ENCODE measurements at places on chromosomes 1 and 21.

DNA sequence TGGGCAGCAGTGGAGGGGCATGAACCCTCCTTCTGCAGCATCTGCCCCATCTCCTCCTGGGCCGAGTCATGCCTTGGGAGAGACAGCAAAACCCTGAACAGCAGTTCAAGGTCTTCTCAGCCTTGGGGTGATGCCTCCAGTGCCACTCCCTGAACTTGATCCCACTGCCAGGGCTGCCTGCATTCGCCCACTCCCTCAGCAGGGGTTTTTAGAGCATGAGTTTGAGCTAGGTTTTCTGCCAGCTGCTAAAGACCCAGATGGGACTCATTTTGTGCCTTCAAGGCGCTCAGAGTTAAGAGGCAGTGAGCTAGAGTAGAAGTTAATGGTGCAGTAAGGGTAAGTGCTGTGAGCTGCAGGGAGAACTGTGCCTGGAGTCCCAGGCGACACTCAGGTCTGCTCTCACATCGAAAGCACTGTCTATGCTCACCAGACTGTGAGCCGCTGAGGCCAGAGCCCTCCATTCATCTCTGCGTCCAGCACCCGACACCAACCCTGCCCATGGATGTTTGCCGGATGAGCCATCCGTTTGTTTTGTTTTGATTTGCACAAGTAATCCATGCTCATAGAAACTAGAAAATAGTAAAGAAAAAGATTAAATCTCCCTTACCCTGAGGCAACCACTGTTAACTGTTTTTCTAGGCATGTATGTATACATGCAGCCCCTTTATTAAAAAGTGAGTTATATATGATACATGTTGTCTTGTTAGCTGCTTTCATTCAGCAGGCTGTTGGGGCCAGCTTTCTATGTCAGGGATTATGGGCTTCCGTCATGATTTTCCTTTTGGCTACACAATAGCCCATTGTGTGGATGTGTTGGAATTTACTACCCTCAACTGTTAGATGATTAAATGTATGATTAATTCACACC, 67.8 kb downstream of the VPS26C start:
- no peak for DNase-seq

DNA sequence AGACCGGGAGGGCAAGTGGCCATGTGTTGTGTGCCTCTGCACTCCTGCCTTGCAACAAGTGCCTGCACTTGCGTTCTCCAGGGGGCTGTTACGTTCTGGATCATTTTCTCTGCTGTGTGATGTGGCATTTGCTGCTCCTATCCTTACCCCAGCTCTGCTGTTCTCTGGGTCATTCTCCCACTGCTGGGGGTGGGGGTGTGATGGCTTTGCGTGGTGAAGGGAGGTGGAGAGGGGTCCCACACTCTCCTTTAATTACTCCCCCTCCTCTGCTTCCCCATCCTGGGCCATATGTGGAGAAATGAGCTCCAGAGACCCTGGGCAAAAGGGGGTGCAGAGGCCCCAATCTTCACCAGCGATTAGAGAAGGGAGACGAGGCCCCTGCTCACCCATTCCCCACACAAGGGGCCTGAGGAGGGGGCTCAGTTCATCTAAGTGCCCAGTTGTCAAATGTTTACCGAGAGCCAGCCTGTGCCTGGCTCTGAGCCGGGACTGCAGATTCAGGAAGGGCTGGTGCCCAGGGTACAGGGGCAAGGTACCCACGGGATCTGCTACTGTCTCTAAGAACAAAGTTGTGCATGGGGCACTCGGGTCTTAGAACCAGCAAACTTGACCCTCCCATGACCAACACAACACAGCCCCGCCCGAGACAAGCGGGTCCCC, 355.4 kb downstream of the PTPRU start:
- DNase-seq, result peak; percentile 32

- no peak for DNase-seq
Measured at GRCh38 chr1:168057355-168057754, 79.4 kb downstream of the GPR161 start.

DNA sequence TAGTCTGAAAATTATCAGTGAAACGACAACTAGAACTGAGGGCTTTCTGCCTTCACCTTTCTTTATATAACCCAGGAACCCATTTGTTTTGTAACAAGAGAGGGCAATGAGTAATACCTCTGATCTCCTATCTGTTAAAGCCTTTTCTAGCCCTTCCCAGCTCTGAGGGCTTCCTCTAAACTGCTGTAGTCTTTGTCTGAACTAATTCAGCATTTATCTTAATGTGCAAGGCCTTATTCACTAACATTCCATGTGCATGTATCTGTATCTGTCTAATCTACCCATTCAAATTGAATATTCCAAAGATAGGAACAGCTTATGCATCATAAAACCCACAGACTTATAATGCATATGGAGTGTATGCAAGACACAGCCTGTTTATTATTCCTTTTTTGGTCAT, 167.1 kb downstream of the LYPLAL1 start:
- DNase-seq, result no peak

DNA sequence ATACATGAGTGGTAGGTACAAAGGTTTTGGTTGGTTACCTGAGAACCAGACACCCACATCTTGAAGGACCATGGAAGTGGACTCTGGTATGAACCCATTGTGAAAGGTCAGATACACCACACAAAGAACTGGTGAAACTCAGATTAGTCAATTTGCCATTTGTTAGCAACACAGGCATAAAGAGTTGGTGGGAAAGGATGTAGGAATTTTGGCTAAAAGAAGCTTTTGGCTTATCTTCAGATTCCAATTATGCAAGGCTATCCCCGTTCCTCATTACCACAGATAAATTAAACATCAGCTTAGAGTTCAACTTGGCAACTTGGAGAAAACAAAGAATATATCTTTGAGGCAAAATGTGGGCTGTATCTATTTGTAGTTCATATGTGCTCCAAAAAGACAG, 87.0 kb upstream of the IRF2BP2 start:
- DNase-seq, result no peak

DNA sequence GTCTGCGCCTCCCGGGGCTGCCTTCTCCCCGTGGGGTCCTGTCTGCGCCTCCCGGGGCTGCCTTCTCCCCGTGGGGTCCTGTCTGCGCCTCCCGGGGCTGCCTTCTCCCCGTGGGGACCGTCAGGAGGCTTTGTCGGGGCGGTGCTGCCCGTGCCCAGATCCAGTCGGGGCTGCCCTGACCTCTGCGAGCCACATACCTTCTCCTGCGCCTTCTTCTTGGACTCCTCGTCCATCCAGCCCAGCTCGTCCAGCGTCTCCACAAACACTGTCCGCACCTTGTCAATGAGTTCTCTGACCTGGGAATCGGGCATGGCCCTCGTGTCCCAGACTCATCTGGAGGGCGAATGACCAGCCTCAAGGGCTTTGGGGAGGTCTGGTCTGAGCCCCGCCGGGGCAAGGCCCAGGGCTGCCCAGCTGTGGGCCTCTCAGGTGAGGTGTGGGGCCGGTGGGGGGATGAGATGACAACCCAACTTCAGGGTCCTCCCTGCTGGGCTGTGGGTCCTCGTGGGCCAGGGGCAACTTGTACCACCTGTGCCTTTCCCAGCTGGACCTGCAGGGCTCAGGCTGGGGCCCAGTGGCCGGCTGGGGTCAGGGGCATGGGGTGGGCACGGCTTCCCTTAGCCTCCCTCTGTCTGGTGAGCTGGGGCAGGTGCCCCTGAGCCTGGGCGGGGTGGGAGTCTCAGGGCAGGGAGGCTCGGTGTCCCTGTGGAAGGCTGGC, 9.4 kb downstream of the PRXL2B start:
- DNase-seq, result no peak

DNA sequence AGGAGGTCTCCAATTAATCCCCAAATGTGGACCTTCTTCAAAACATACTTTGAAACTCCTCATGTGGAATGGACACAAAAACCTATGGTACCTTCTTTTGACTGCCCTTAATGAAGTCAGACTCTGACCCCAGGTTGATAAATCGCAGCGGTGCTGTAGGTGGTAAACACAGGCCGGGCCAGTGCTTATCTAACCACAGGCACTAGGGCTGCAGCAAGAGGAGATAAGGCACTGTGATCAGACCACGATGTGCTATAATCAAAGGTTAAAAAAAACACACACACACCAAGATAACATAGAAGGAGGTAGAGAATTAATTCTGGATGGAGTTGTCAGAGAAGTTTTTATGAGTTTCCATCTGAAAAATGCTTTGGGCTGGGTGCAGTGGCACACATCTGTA, 52.3 kb upstream of the SIPA1L2 start:
- no peak for DNase-seq

DNA sequence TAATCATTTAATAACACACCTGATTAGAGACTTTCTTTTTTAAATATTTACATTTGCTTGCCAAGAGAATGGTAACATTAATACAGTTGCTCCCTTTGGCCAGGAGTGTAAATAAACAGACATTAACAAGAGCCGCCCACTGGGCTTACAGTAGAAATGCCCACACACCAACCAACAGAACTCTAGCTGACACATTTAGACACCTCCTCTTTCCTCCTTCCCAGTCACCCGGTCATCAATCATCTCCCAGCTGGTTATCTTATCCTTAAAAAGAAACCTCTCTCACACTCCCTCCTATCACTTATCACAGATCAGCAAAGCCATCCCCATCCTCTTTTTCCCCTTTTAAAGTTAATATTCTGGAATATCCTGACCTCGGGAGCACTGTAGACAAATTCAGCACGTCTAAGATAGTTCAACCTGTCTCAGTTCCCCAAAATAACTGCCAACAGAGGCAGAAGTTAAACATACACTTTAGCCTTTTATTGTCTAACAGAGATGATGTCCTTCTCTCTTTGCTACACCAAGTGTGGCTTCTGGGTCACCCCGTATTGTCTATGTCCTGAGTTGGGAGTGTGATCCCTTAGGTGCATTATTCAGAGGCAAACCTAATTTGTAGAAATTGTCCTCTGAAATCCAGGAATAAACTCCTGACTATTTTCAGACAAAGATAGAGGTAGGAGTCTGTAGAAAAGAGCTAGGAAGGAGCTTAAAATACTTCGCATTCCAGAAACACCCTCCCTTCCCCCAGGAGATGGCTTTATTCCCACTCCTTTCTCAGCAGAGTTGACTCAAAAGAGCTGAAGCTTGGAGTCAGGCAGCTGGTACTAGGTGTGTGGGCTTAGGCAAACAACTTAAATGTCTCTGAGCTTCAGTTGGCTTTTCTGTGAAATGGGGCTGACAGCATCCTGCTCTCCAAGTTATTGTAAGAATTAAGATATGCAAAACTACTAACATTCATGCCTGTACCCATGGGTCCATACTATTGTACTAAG, 8.8 kb downstream of the MYCL start:
- DNase-seq, result no peak

DNA sequence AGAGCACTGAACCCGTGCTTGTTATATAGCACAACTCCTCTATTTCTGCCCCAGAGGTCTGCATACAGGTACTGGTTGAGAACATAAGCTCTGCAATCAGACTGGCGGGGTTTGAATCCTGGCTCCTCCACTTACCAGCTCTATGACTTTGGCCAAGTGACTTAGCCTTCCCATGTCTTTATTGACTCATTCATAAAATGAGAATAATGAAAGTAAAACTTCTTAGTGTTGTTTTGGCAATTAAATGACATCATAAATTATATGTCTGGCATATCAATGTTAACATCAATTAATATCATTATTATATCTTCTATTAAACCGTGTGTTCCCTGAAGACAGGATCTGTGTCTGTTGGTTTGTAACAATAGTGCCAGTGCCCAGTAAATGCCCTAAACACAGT, 4.3 kb downstream of the INKA2 start:
- no peak for DNase-seq

- no peak for DNase-seq
Measured at GRCh38 chr1:221093903-221094791, 214.9 kb downstream of the HLX start.

- no peak for DNase-seq
Measured at GRCh38 chr1:151143986-151144385, 2.4 kb downstream of the SEMA6C start.

- no peak for DNase-seq
Measured at GRCh38 chr1:191886977-191887376, 271.3 kb upstream of the RGS18 start.

- no peak for DNase-seq
Measured at GRCh38 chr1:183956559-183957188, 80.9 kb downstream of the COLGALT2 start.

DNA sequence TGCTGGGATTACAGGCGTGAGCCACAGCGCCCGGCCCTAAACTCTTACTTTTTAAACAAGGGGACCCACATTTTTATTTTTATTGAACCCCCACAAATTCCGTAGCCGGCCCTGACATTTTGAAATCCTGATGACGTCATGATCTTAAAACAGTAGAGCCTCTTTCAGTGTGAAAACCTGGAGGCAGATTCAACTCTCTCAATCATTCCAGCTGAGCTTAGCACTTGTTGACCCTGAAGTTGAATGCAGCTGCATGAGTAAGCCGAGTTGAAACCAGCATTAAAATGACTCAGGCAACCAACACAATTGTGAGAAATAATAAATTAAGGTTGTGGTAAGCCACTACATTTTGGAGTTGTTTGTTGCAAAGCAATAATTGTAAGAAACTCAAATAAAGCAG, 93.9 kb upstream of the ADGRL4 start:
- DNase-seq, result no peak

- DNase-seq, result no peak
Measured at GRCh38 chr1:237270353-237270752, 228.4 kb downstream of the RYR2 start.

GRCh38 chr1:98333406-98333805, 328.1 kb upstream of the SNX7 start:
- DNase-seq, result no peak

DNA sequence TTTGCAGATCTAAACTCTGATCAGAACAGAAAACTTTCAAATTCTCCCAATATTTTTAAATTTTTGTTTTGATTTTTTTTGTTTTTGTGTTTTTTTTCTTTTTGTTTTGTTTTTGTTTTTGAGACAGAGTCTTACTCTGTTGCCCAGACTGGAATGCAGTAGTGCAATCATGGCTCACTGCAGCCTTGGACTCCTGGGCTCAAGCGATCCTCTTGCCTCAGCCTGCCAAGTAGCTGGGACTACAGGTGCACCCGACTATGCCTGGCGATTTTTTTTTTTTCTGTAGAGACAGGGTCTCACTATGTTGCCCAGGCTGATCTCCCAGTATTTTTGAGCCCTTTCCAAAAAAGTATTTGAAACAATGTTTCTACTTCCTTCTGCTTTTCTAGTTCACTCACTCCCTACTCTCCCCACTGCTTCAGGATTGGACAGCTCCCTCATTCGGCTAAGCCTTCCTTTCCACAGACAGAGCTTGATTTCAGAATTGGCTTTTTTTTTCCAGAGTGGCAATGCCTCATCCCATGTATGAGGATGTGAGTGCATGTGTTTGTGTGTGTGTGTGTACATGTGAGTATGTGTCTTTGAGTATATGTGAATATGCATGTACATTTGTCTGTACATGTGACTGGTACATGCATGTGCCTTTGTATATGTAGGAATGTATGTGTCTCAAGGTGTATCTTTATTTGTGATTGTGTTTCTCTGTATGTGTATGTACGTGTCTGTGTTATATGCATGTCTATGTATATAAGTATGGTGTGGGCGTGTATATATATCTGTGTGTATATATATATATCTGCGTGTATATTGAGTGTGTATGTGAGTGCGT, 11.9 kb downstream of the LHX4 start:
- DNase-seq, result no peak

- no peak for DNase-seq
Measured at GRCh38 chr1:61097317-61097716, 15.0 kb downstream of the NFIA start.

- DNase-seq, result no peak
Measured at GRCh38 chr1:178946416-178946815, 75.5 kb upstream of the ANGPTL1 start.

- no peak for DNase-seq
Measured at GRCh38 chr1:25106976-25107642, 125.2 kb downstream of the SYF2 start.

GRCh38 chr1:93715529-93716126, 34.0 kb upstream of the BCAR3 start:
- DNase-seq, result peak; percentile 43

GRCh38 chr1:180360333-180361075, 130.4 kb downstream of the LHX4 start:
- DNase-seq, result no peak

- no peak for DNase-seq
Measured at GRCh38 chr1:11764115-11764514, 2.1 kb downstream of the C1orf167 start.
